ENCODE measurements at places on chromosomes 2 and 18. TPM values are rescaled to one million over a fixed set of nuclear protein-coding genes. Genes with fewer than 3 reads are reported as not detected.

- no peak for DNase-seq
Observed at GRCh38 chr18:44816050-44816449, 135.4 kb downstream of the SETBP1 start.

GRCh38 chr2:67485431-67485830 lies 88.3 kb downstream of the ETAA1 start:
- DNase-seq = no peak

- no peak for DNase-seq
Observed at GRCh38 chr2:65453916-65454315, 21.5 kb upstream of the SPRED2 start.

GRCh38 chr2:99989905-99990304 lies 152.5 kb downstream of the AFF3 start:
- DNase-seq = no peak

DNA sequence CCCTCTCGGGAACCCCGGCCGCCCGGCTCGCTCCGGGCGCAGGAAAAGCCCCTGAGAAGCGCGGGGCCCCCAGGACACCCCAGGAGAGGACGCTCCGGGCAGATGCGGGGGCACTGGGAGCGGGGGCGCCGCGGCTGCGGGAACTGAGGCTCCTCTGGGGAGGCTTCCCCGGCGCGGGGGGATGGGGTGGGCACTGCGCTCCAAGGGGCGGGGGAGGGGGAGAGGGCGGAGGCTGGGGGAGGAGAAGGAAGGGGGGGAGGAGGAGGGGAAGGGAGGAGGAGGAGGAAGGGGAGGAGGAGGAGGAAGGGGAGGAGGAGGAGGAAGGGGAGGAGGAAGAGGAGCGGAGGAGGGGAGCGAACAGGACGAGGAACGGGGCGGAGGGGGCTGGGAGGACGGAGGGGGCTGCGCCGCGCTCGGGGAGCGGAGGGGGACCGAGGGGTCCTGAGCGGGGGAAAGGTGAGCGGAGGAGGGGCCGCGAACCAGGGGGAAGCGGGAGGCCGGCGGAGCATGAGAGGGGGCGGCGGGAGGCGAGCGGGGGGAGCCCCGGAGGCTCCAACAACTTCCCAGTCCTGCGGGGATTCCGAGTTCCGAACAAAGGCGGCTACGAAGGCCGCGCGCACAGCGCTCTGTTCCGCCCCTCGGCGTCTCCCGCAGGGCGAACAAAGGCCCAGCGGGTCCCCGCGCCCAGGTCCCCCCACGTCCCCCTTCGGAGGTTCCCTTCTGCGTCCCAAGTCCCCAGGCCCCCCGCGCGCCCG lies 742 bp downstream of the PXDN start:
- no peak for DNase-seq

DNA sequence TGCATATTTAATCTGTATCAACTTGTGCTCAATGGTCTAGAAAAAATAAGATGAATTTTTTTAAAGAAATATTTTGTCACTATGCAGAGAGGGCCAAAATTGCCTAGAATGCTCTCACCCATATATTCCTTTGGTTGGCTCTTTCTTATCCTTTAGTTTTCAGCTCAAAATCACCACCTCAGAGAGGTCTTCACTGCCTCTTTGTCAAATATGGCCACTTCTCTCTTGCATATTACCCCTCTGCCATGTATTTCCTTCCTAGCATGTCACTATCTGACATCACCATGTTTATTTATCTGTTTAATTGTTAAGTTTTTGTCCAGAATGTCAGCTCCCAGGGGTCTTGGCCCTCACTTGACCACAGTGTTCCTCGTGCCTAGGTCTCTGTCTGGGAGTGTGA lies 535.2 kb upstream of the CDH2 start:
- DNase-seq = no peak

- DNase-seq = no peak
Observed at GRCh38 chr2:15832849-15833680, 107.3 kb upstream of the MYCN start.

The RAB31 gene
- total RNA-seq = 52.8 TPM

The CFC1 gene
- not detected for total RNA-seq

The RAMP1 gene
- total RNA-seq = 0.76 TPM

- no peak for DNase-seq
Observed at GRCh38 chr18:30889519-30890301, 152.8 kb downstream of the DSC3 start.

The ALPI gene
- total RNA-seq = not detected

Data from esophagus squamous epithelium (tissue), 5 donors.